ENCODE measurements at places on chromosomes 13 and 19. TPM values are rescaled to one million over a fixed set of nuclear protein-coding genes. Genes with fewer than 3 reads are reported as not detected.

DNA sequence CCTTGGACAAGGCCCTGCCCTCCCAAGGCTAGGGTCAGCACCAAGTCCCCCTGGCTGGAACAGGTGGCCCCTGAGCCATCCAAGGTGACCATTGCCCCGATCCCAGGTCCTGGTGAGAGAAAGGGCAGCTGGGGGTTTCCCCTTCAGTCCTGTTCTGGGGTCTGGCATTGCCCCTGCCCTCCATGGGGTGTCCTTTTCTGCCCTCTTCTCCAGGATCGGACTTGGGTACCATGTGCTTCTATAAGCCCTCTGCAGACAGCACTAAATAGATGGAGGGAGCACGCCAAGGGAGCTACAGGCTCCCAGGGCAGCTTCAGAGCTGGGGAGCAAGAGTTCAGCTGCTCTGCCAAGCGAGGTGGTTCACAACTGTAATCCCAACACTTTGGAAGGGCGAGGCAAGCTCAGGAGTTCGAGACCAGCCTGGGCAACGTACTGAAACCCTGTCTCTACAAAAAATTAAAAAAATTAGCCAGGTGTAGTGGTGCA, 13.5 kb upstream of the KCNN1 start:
- DNase-seq, result no peak

GRCh38 chr13:79660361-79660760, 179.4 kb downstream of the NDFIP2 start:
- DNase-seq, result no peak

GRCh38 chr19:18100710-18101109, 3.1 kb downstream of the MAST3 start:
- no peak for DNase-seq

DNA sequence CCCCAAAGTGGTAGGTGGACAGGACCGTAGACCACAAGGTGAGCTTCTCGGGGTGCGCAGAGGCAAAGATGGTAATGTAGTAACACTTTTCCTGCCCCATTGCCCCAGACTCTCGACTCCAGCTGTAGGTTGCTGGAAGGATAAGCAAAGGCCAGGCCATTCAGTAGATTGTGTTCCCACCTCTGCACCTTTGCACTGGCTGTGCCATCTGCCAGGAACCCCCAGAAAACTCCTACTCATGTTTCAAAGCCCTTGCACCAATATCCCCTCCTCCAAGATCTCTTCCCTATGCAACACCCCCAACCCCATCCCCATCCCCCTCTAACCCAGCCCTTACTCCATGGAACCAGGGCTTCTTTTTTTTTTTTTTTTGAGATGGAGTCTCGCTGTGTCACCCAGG, 18.3 kb downstream of the IL12RB1 start:
- no peak for DNase-seq

- DNase-seq, result peak; percentile 62
These were observed 6.0 kb downstream of the TEKTIP1 start for GRCh38 chr19:3544742-3545668.

Gene DZIP1
- total RNA-seq, result 22.8 TPM

DNA sequence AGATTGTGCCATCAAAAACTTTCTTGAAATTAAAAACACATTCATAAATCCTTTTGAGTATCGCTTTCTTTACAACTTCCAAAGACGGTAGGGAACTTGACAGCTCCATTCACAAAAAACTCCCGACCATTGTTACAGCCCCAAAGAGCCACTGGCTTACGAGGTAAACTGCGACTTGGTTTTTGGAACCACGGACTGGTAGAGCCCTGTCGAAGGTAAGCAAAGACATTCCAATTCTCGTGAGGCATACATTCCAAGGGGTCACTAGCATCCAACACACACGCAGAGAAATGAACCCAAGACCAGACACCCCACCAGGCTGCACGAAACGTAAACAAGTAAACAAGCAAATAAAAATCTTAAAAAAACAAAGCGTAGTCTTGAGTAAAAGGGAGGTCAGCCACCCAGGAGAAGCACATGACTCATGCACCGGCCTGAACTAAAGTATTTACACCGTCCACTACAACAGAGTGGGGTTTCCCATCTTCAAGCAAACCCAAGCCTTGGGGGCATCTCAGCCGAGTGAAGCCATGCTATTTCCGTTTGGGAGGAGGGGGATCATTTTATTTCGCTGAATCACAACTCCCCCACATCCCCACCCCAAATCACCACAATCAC, 1.4 kb downstream of the BRD4 start:
- peak; percentile 92 for DNase-seq

DNA sequence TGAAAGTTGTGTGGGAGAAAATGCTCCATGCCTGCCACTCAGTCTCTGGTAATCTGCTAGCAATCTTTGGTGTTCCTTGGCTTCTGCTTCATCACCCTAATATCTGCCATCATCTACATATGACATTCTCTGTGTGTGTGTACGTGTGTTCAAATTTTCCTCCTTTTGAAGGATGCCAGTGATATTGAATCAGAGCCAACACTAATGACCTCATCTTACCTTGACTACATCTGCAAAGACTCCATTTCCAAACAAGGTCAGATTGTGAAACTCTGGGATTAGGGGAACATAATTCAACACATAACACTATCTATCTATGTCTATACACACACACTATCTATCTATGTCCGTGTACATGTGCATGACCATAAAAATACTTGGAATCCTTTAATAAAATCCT, 81.4 kb upstream of the IRS2 start:
- DNase-seq, result no peak

- DNase-seq, result no peak
These were observed 223.1 kb upstream of the TSHZ3 start for GRCh38 chr19:31572102-31572975.

GRCh38 chr13:91286317-91286716, 61.2 kb upstream of the MIR17HG start:
- DNase-seq, result no peak

DNA sequence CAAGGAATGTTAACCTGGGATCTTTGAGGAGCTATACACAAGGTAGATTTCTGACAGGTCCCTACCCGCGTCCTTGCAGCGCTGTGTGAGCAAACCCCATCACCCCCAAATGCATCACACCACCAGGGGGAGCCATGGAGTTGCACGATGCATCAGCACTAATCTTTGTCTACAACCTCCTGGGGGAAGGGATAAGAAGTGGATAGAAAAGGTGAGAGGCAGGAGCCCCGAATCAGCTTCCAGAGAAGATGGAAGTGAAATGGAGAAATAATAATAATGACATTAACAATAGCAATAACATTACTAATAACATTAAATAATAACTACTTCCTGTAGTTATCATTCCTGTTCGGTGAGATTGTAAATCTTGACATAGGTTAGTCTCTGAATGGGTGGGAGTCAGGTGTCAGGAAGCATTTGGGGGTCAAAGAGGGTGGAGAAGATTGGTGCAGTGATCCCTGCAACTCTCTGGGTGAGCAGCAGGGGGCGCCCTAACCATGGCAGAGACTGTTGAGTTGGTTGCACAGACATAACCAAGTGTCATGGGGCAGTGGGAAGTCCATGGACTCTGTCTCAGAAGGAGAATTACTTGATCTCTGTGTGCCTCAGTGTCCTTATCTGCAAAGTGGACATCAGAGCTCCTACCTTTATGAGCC, 16.5 kb downstream of the SIGLEC7 start:
- DNase-seq, result peak; percentile 46

GRCh38 chr13:31504918-31505317, 234.4 kb upstream of the RXFP2 start:
- no peak for DNase-seq

DNA sequence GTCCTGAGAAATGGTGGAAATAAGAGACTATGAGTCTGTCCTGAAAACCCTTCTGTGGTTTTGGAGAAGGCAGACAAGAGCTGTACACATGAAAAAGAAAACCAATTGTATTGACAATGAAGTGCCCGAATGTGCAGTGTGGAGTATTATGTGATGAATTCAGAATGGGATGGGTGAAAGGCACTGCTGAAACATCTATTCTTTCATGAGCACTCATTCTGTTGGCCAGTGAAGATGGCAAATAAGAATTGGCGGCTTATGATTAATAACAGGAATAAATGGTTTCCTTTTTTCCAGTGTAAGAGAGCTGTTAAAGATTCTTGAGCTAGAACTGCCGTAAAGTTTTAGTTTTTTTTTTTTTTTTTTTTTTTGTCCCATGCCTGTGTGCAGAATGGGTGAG, 5.7 kb downstream of the POLR1D start:
- DNase-seq, result no peak

DNA sequence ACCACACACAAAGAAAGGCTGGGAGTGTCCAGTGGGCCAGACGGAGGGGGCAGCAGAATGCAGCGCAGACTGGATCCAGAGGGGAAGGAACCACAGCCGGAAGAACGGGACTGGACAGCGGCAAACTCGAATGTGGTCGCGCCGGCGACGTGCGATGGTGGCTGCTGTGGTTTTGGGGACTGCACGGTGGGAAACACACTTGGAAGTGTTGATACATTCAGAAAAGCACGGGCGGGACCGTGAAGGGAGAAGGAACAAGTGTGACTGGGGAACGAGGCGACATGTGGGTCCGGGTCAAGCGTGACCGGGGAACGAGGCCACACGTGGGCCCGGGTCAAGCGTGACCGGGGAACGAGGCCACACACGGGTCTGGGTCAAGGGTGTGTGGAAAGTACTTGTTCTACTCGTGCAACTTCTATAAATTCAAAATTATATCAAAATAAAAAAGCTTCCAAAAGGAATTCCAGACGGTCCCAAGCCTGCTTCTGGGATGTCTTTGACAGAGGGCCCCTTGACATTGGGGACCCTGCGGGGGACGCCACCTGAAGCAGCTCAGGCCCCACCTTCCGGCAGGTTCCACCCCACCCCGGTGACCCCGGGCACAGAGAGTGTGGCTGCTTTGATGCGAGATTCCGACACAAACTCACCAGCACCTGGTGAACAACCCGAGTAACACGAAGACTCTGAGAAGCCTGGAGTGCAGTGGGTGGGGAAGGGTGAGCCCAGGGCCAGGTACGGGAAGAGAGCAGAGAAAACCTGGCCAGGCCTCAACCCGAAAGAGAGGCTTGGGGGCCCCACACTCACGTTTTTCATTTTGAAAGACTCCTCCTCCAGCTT, 25.1 kb upstream of the C13orf46 start:
- DNase-seq, result no peak

Gene PRR19
- not detected for total RNA-seq

GRCh38 chr13:73106513-73107178, 47.8 kb downstream of the KLF5 start:
- no peak for DNase-seq

Gene CELF5
- not detected for total RNA-seq

Gene GRIN2D
- 0.76 TPM for total RNA-seq

Gene SLITRK5
- total RNA-seq, result not detected

Gene LMTK3
- not detected for total RNA-seq

Gene MAST3
- total RNA-seq, result 3.8 TPM

Gene EVI5L
- 24.3 TPM for total RNA-seq
